ENCODE measurements at places on chromosomes 1 and 21.

GRCh38 chr1:1381294-1381693 is 6.3 kb upstream of the AURKAIP1 start:
- no peak for DNase-seq

GRCh38 chr1:6485168-6486101 is 6.0 kb downstream of the PLEKHG5 start:
- DNase-seq, result no peak

GRCh38 chr21:30315701-30316100 is 4.4 kb downstream of the KRTAP26-1 start:
- no peak for DNase-seq

DNA sequence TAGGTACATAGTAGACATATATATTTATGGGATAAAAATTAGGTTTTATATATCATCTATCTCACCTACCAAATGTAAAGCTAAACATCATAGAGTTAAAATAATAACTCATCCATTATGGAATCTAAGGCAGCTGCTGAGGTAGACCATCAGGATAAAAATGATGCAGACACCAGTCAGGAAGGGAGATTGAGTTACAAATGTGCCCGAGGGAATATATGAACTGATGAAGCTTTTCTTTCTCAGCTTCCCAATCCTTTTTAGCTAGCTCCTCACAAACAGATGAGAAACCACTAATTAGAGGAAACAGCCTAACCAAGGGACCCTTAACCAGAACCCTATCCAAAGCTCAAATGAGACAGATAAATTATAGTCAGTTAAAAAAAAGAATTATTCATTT is 20.9 kb downstream of the TTLL7 start:
- no peak for DNase-seq

DNA sequence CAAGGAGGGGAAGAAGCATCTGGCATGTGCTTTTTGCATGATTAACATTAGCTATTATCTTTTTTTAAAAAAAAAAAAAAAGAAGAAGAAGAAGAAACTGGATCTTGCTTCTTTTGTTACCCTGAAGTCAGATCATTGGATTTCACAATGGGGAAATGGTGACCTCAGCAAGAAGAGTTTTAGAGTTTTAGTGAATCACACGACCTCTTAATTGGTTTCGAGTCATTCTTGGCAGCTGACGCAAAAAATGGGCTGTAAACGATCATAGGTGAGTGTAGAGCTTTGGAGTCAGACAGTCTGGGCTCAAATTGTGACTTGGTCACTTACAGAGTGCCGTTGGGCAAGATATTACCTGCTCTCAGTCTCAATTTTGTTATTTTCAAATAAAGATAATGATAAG is 33.3 kb upstream of the PGBD5 start:
- no peak for DNase-seq

- no peak for DNase-seq
These were observed 307.4 kb upstream of the ADGRL2 start for GRCh38 chr1:81493102-81493869.

DNA sequence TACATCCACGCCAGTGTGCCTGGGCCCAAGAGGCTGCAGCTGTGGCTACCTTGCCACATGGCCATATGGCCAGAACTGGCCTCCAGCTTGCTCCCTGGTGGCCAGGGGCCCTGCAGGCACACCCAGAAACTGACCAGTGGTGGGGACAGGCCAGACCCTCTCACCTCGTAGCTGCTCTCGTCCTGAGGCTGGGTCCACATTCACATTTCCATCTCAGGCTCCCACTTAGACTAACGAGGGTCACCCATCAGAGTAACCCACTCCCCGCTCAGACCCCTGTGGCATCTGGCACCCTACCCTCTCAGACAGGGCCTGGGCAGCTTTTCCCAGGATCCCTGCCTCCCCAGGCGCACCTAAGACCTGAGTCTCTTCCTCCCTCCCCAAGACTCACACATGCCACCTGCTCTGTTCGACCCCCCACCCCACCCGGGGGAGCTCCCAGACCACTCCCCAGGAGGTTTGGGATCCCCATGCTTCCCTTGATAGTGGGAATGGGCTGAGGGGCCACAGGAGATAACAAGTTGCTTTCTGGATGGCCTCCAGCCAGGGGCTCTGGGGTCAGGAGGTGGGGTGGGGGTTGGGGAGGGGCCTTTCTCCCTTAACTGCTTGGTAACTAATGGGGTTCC is 21.3 kb upstream of the RNU1-4 start:
- DNase-seq, result no peak

GRCh38 chr1:76477156-76477555 is 390.1 kb upstream of the ST6GALNAC5 start:
- DNase-seq, result no peak

DNA sequence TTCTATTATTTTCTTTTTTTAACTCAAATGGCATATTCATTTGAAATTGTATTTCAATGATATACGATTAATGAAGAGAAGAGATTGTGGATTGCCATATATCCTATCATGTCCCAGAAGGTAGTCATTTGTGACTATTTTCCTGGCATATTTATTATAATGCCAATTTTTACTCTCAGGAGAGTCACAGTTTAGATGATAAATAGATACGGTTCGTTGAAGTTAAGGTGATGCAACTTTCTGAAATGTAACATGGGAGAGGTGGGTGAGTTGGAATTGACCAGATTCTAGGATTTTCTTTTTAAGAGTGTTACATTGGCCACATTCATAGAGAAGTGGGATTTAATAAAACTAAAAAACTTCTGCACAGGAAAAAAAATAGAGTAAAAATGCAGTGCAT is 1138.5 kb downstream of the NCAM2 start:
- DNase-seq, result no peak

DNA sequence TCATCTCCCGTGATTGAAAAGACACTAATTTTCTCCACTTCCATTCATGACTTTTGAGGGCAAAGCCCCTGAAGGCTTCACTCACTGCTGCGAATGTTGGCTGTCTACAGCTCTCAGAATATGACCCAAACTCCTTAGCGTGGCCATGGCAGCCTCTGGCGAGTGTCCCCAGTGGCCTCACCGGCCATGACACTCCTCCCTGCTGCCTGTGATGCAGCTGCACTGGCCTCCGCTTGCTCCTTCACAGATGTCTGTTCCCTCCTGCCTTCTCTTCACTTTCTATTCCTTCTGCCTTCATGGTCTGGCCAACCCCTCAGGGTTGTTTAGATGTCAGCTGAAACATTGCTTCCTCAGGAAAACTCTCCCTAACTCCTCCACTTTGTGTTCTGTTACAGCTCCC is 30.8 kb upstream of the PTPRF start:
- DNase-seq, result no peak

GRCh38 chr1:225454733-225455132 is 26.9 kb upstream of the LBR start:
- peak; percentile 86 for DNase-seq

- DNase-seq, result peak; percentile 79
These were observed 838 bp upstream of the MAN1A2 start for GRCh38 chr1:117366177-117367045.

All from activated CD4-positive, alpha-beta T cell treated with anti-CD3 and anti-CD28 coated beads, Interleukin-2, amount 50 U/mL, for 48 hours (primary cell).